ENCODE measurements at places on chromosomes 12 and 14. TPM values are rescaled to one million over a fixed set of nuclear protein-coding genes. Genes with fewer than 3 reads are reported as not detected.

DNA sequence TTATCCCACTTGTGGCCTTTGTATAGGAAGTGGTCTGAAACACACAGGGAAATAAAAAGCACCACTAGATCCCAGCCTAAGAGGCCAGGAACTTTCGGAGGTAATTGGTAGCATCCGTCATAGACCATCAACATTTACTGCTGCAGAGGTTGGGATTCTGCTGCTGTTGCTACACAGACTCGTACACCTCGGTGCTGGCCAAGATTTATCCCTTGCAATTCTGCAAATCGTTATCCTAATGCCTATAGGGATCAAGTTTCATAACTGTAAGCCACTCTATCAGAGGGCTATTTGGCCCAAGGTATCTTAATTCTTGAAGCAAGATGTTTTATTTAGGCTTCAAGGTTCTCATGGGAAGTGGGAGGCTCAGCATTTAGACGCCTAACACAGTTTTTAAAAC lies 913.6 kb downstream of the GALC start:
- no peak overlapping the region for H3K4me3 ChIP-seq
- DNase-seq, result no peak
- H3K27ac ChIP-seq, result no peak overlapping the region
- H3K4me1 ChIP-seq, result no peaks in the 10 kb centered on the region
- H3K27me3 ChIP-seq, result no peaks in the 10 kb centered on the region

- no peak overlapping the region for H3K27ac ChIP-seq
- DNase-seq, result no peak
- no peak overlapping the region for H3K4me3 ChIP-seq
- peaks cover 12% of the 10 kb centered on the region for H3K4me1 ChIP-seq
- no peaks in the 10 kb centered on the region for H3K36me3 ChIP-seq
These were observed 3.3 kb upstream of the SLC4A8 start for GRCh38 chr12:51421266-51421884.

DNA sequence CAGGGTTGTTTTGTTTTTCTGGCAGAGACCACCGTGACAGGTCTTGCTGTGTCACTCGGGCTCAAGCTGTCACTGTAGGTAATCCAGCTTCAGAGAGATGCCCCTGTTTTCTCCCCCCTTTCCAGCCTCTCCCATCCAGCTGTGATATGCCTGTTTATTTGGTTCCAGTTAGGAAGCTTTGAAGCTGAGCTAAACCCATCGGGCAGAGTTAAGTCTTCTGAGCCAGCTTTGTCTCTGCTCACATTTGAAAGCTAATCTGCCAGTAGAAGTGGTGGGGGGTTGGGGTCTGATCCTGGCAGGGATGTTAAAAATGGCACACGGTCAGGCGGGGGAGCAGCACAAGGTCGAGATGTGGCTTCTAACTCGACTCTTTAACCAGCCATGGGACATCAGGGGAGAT lies 130.0 kb downstream of the TSPAN9 start:
- H3K27ac ChIP-seq, result no peak overlapping the region
- no peaks in the 10 kb centered on the region for H3K27me3 ChIP-seq
- no peaks in the 10 kb centered on the region for H3K36me3 ChIP-seq
- no peak for DNase-seq

- DNase-seq, result no peak
- no peak overlapping the region for H3K4me3 ChIP-seq
- H3K27ac ChIP-seq, result no peak overlapping the region
- H3K36me3 ChIP-seq, result no peaks in the 10 kb centered on the region
- H3K27me3 ChIP-seq, result peaks cover 3% of the 10 kb centered on the region
These were observed 49.2 kb downstream of the FBXL14 start for GRCh38 chr12:1544996-1545700.

DNA sequence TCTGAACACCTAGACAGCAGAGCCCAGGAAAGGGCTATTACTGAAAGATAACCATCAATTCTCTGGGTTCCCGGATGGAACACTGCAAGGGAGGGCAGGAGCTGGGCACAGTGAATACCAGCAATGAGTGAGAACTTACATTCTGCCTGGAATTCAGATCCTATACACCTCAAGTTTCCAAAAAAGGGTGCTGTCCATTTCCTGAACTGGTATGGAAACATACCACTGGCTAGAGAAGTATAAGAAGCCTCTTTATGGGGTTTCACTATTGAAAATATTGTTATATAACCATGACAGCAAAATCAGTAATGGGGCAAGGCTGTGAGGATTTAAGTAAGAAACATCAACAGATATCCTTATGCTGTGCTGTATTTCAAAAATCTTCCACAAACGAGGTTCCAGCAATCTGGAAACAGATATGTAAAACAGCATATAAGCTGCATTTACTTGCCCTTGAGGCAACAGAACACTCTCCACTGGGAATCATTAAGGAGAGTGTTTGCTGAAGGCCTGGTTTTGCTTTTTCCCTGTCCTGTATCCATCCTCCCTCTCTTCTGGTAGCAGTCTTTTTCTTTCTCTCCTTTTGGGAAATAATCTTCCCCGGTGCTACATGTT lies 53.3 kb upstream of the GTF2A1 start:
- no peaks in the 10 kb centered on the region for H3K27me3 ChIP-seq
- H3K4me1 ChIP-seq, result peaks cover 6% of the 10 kb centered on the region
- no peaks in the 10 kb centered on the region for H3K36me3 ChIP-seq
- H3K4me3 ChIP-seq, result no peak overlapping the region

DNA sequence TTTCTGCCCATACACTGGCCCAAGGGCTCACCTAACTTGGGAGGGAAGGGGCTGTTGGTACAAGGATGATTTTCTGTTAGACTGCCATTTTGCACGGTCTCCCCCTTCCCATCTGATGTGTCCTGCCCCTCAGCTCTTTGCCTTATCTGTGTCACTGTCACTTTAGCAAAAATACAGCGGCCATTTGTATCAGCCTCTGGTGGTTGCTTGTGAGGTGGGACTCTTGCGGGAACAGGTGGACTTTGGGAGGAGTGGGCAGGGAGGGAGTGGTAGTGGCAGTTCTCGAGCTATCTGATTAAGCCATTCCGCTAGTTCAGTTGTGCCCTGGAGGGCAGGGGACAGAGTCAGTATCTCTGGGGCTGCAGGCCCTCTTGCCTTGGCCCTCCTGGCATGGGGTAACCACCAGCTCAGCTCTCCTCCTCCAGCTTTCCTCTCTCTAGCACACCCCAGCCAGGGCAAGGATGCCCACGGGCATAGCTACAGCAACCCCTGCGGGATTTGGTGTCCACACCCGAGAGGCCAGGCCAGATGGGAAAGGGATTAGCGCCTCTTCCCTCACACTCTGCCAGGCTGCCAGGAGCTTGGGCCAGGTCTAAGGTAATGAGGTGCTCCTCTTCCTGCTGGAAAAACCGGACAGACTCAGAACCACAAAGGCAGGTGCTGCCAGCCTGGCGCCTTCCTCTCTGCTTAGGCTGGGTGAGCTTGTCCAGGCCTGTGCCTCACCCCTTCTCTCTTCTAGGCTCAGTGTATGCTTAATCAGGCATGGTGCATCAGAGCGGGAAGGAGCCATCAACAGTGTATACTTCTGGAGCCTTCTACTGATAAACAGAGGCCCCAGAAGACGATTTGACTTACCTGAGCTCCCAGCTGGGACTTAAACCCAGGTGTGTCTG lies 8.7 kb downstream of the SLC48A1 start:
- H3K4me3 ChIP-seq, result no peak overlapping the region
- H3K27me3 ChIP-seq, result no peaks in the 10 kb centered on the region
- DNase-seq, result peak; percentile 38

- H3K4me3 ChIP-seq, result no peak overlapping the region
- peaks cover 96% of the 10 kb centered on the region for H3K36me3 ChIP-seq
- H3K4me1 ChIP-seq, result peaks cover 11% of the 10 kb centered on the region
- H3K27ac ChIP-seq, result no peak overlapping the region
These were observed 18.6 kb downstream of the GNS start for GRCh38 chr12:64740646-64741045.

- H3K27me3 ChIP-seq, result no peaks in the 10 kb centered on the region
- no peak overlapping the region for H3K27ac ChIP-seq
- H3K4me3 ChIP-seq, result no peak overlapping the region
- H3K36me3 ChIP-seq, result no peaks in the 10 kb centered on the region
- DNase-seq, result no peak
These were observed 468.6 kb upstream of the SYT1 start for GRCh38 chr12:78395961-78396360.

DNA sequence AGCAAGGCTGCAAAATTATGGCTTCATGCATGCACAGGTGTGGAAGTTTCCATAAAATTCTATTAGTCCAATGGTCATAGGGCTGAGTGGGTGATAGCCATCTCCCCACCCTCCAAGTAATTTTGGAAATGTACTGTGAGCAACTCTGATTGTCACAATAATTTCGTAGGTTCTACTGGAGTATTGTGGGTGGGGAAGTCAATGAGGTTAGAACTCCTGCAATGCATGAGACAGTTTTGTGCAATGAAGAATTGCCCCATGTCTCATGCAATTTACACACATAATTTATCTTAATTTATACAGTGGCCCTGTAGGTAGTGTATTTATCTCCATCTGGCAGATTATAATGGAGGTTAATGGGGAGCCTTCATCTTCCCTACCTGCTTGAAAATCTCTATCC lies 20.5 kb downstream of the IFNG start:
- no peak overlapping the region for H3K27ac ChIP-seq
- DNase-seq, result no peak
- no peaks in the 10 kb centered on the region for H3K4me1 ChIP-seq

DNA sequence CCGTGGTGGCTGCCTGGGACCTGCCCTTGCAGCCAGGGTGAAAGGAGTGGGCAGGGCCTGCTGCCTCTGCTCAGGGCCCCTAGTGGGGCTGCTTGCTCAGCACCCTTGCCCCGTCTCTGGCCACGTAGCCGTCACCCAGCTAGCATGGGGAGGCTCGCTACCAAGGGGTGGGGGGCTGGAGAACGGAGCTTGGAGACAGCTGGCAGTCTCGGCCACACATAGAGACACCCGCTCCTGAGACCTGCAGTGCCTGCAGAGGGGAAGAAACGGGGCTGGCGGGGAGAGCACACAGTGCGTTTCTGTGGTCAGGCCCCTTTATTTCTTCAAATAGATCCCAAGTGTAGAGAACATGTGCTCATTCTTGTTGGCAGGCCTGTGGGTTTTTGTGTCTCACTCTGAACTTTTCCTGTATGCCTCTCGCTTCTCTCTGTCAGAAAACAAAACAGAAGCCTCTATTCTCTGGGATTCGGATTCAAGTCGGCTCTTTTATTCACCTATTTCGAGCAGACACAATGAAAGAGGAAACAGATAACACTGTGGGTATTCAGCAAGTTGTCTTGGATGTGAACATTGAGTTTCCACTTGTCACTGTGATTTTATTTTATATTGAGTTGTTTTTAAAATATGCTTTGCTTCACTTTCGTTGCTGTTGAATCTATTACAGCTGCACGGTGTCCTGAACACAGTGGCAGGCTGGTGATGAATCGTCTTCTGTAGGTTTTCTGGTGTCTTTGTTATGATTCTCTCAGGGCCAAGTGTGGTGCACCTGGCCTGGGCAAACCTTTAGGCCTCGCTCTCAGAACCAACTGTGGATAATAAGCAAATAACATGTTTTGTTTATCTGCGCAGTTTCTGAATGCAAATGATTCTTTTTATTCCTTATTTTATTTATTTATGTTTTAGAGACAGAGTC lies 26.5 kb downstream of the PACS2 start:
- peaks cover 20% of the 10 kb centered on the region for H3K4me1 ChIP-seq
- H3K27me3 ChIP-seq, result no peaks in the 10 kb centered on the region
- H3K36me3 ChIP-seq, result no peaks in the 10 kb centered on the region

DNA sequence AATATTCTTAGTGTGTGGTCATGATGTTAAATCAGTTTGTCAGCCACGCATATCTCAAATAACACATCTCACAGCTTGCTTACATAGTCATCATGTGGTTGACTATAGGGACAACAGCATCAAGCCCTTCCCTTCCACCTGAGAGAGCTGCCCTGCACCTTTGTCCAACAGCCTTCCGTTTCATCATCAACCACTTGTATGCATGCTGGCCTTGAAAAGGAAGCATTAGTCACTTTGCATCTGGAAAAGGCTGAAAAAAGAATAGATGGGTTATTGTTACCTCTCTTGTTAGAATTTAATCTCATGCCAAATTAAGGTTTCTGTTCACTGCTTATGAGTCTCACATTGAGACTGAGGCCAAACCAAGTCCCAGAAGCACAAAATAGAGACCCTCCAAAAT lies 1586.5 kb upstream of the SEL1L start:
- no peak for DNase-seq
- H3K27me3 ChIP-seq, result no peaks in the 10 kb centered on the region
- no peak overlapping the region for H3K27ac ChIP-seq
- H3K4me3 ChIP-seq, result no peak overlapping the region
- H3K36me3 ChIP-seq, result no peaks in the 10 kb centered on the region
- no peaks in the 10 kb centered on the region for H3K4me1 ChIP-seq

DNA sequence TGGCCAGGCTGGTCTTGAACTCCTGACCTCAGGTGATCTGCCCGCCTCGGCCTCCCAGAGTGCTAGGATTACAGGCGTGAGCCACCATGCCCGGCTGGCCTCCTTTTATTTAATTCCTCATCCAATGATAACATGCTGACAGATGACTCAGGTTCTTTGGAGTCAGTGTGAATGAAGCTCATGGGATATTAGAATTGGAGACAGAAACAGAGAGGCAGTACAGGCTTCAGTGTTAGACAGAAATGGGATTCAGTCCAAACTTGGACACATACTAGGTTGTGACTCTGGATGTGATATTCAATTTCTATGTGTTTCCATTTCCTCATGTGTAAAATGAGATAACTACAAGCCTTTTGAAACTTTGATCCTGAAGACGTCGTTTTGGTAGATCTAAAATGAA lies 47.3 kb downstream of the PDE3A start:
- DNase-seq, result no peak
- H3K27ac ChIP-seq, result no peak overlapping the region
- no peaks in the 10 kb centered on the region for H3K36me3 ChIP-seq

GRCh38 chr12:121712190-121712460 lies 427 bp upstream of the TMEM120B start:
- H3K36me3 ChIP-seq, result no peaks in the 10 kb centered on the region
- peak overlapping the region; percentile 92 for H3K27ac ChIP-seq
- H3K27me3 ChIP-seq, result no peaks in the 10 kb centered on the region
- DNase-seq, result peak; percentile 50

SDSL gene
- 12.8 TPM for total RNA-seq

YAF2 gene
- 25.1 TPM for total RNA-seq

PTPRO gene
- 21.4 TPM for total RNA-seq

CLEC4E gene
- 21.5 TPM for total RNA-seq
